ENCODE measurements at places on chromosomes 12 and 14.
A peak's percentile ranks its signal among the peaks of the same experiment; 100 is the strongest.

DNA sequence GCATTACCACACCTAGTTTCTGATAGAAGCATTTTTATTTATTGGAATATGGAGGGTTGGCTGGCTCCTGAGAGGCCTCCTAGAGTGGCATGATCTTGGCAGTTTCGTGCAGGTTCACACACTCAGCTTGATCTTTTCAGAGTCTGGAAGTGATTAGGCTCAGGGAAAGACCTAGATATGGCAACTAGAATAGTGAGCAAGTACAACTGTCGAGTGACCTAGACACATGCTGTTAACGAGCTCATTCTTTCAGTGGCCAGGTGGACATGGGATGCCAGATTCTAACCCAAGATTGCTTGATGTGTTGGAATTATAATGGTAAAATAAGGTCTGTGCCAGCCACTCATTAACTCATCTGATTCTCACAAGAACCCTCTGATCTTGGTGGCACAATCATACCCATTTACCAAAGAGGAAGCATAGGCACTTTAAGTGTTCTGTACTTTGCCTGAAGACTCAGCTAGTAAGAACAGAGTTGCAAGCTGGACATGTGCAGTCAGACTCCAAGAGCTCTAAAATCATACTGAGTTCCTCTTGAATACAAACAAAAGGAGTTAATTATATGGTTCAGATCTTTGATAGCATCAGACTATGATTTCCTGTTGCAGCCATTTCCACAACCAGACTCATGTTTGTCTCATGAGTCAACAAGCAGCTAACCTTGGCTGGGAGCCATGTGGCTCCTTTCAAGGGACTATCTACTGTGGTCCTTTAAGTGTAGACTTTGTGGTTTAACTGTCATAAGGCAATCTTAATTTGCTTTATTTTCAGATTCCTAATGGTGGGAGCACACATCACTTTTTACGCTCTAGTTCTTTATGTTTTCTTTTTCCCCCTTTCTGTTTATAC lies 144.2 kb downstream of the PLEKHA5 start:
- no peaks in the 10 kb centered on the region for H3K27me3 ChIP-seq
- H3K36me3 ChIP-seq, result no peaks in the 10 kb centered on the region
- H3K4me1 ChIP-seq, result no peaks in the 10 kb centered on the region
- no peak for DNase-seq

- H3K4me3 ChIP-seq, result no peak overlapping the region
- H3K27me3 ChIP-seq, result no peaks in the 10 kb centered on the region
- H3K4me1 ChIP-seq, result peaks cover 43% of the 10 kb centered on the region
- no peak for DNase-seq
These were observed 35.3 kb downstream of the TRAFD1 start for GRCh38 chr12:112160611-112161010.

- DNase-seq, result no peak
- H3K27ac ChIP-seq, result no peak overlapping the region
- no peaks in the 10 kb centered on the region for H3K4me1 ChIP-seq
- H3K27me3 ChIP-seq, result peaks cover 58% of the 10 kb centered on the region
- no peak overlapping the region for H3K4me3 ChIP-seq
These were observed 34.5 kb downstream of the CMKLR1 start for GRCh38 chr12:108304633-108305032.

DNA sequence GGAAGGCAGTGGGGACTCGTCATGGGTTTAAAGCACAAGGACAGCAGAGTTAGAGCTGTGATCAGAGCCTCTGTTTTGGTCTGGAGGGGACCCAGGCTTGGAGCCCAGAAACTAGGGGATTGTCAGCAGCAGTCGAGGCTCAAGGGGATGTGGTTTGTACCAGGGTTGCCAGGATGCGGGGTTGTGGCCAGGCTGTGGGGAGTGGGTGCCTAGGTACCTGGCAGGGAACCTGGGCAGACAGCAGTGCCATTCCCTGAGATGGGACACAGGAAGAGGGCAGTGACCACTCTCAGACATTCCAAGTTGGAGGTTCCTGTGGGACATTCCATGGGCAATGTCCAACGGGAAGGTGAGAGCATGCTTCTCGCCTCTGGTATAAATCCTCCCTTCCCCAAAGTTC lies 222.3 kb downstream of the SLC41A2 start:
- peaks cover 68% of the 10 kb centered on the region for H3K4me1 ChIP-seq
- DNase-seq, result no peak
- peaks cover 13% of the 10 kb centered on the region for H3K36me3 ChIP-seq
- H3K27ac ChIP-seq, result peak overlapping the region; percentile 94

GRCh38 chr14:95523815-95524448 lies 7.5 kb upstream of the SYNE3 start:
- peak overlapping the region; percentile 78 for H3K27ac ChIP-seq
- no peak for DNase-seq
- peaks cover 10% of the 10 kb centered on the region for H3K36me3 ChIP-seq
- peaks cover 51% of the 10 kb centered on the region for H3K4me1 ChIP-seq
- peak overlapping the region; percentile 59 for H3K4me3 ChIP-seq

DNA sequence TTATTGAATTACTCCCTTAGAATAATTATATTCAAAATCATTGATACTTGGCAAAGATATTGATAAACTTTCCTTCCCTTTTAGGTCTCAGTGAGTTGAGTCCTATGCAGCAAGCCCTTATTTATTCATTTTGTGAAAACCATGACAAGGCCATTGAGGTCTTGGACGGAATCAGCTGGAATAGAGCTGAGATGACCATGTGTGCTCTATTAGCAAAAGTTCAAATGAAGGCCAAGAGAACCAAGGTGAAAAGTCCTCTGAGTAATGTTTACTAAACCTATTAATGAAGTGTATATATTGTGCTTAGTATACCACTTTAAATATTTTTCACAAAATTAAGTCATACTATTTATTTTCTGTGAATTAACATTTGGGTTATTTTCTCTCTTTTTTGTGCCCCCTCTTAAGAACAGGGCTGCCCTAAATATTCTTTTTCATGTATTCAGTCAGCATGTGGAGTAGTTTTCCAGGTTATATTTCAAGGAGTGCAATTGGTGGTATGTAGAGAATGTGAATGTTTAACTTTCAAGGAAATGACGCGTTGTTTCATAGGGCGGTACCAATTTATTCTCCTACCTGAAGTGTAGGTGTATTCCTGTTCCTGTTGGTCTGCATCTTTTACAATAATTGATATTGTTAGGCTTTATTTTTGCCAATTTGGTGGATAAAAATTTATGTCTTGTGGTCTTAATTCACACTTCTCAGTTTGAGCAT lies 201.4 kb downstream of the TTC6 start:
- no peak overlapping the region for H3K27ac ChIP-seq
- H3K4me1 ChIP-seq, result no peaks in the 10 kb centered on the region
- H3K36me3 ChIP-seq, result no peaks in the 10 kb centered on the region
- H3K4me3 ChIP-seq, result no peak overlapping the region
- no peak for DNase-seq
- no peaks in the 10 kb centered on the region for H3K27me3 ChIP-seq

DNA sequence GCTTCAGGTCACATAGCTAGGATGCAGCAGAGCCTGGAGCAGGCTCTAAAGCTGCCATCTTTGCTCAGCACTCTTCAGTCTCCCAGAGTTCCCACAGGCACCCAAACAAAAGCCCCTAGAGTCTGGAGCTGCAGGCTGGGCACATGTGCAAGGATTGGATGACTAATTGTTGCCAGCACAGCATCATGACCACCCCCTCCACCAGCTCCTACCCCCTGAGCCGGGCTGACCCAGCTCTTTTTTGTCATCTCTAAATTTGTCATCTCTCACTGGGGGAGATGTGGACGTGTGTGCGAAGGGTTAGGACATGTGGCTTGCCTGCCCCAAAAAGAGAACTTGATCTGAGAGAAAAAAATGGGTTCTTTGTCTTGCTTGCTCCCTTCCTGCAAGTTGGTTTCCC lies 4.3 kb upstream of the MMP19 start:
- H3K4me3 ChIP-seq, result no peak overlapping the region
- H3K4me1 ChIP-seq, result peaks cover 4% of the 10 kb centered on the region
- no peaks in the 10 kb centered on the region for H3K36me3 ChIP-seq
- peaks cover 4% of the 10 kb centered on the region for H3K27me3 ChIP-seq

DNA sequence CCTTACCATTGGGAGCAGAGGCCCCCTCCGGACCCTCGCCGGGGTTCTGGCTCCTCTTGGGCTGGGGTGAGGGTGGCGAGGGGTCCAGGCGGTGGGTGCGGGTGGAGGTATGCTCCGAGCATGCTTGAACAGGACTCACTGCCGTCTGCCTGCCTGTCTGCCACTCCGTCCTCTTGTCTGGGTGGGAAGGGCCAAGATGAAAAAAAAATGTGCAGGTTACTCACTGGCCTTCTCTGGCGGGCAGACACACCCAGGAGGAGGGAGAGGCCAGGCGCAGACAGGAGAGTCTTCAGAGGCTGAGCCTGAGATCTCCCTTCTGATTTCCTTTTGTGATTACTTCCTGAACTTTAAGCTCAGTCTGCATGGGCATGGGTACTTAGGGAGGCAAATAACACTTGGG lies 76.1 kb downstream of the STON2 start:
- H3K4me3 ChIP-seq, result no peak overlapping the region
- no peak overlapping the region for H3K27ac ChIP-seq
- no peaks in the 10 kb centered on the region for H3K27me3 ChIP-seq
- H3K36me3 ChIP-seq, result no peaks in the 10 kb centered on the region

GRCh38 chr12:28583701-28584261 lies 393.5 kb downstream of the CCDC91 start:
- no peak overlapping the region for H3K27ac ChIP-seq
- H3K36me3 ChIP-seq, result no peaks in the 10 kb centered on the region
- H3K4me1 ChIP-seq, result no peaks in the 10 kb centered on the region
- no peak overlapping the region for H3K4me3 ChIP-seq
- DNase-seq, result no peak

GRCh38 chr12:22803725-22804124 lies 178.8 kb downstream of the ETNK1 start:
- H3K27me3 ChIP-seq, result peaks cover 11% of the 10 kb centered on the region
- no peaks in the 10 kb centered on the region for H3K4me1 ChIP-seq
- H3K36me3 ChIP-seq, result no peaks in the 10 kb centered on the region
- no peak for DNase-seq
- no peak overlapping the region for H3K4me3 ChIP-seq

DNA sequence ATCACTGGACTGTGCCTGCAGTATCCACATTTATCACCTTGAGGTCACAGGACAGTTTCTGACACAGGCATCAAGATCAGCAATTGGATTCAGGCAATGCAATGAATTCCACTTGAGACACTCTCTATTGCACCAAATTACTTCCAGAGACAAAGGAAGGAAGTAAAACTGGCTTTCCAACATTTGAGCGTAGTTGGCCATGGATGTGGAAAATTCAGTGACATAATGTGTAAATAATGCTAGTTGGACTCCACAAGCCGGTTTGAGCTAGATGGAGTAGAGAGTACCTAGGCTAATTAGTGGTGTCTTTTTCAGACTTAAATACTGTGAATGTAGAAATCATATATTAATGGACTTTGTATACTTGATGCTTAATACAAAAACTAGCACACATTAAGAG lies 168.3 kb upstream of the SYT1 start:
- no peak for DNase-seq
- H3K36me3 ChIP-seq, result no peaks in the 10 kb centered on the region
- no peaks in the 10 kb centered on the region for H3K4me1 ChIP-seq
- no peak overlapping the region for H3K27ac ChIP-seq
- H3K27me3 ChIP-seq, result no peaks in the 10 kb centered on the region
- no peak overlapping the region for H3K4me3 ChIP-seq

DNA sequence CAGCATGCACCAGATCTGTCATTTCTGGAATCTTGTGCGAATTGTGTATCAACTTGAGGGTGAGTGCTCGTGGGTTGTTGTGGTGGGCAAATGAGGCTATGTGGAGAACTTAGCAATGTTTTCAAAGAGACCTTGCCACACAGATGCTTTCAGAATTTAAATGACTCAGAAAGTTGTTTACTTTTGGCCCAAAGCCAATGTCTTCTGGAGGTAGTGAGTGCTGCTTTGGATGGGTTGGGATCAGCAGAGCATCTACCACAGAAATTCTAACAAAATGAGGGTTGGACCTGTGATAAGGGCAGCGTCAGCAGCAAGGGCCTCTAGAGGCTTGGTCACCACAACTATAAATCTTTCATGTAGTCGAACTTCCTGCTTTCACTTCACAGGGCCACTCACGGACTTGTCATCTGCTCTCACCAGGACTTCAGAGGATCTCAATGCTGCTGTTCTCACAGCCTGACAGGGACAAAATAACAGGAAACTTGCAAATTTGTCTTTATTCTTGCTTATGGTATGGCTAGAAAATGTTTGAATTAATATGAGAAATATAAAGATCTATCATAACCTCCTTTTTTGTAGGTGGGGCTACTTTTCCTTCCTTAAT lies 111.4 kb downstream of the DACT1 start:
- no peaks in the 10 kb centered on the region for H3K36me3 ChIP-seq
- DNase-seq, result peak; percentile 37
- H3K4me3 ChIP-seq, result peak overlapping the region; percentile 37
- no peaks in the 10 kb centered on the region for H3K27me3 ChIP-seq
- H3K4me1 ChIP-seq, result peaks cover 42% of the 10 kb centered on the region
- H3K27ac ChIP-seq, result peak overlapping the region; percentile 74

DNA sequence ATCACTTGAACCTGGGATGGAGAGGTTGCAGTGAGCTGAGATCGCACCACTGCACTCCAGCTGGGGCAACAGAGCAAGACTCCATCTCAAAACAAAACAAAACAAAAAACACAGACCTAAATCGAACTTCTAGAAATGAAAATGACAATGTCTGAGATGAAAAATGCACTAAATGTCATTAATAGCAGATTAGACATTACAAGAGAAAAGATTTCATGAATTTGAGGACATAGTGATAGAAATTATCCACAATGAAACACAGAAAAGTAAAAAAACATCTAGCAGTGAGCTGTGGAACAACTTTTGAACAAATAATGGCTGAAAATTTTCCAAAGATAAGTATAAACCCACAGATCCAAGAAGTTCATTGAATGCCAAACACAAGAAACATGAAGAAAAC lies 35.2 kb downstream of the BICDL1 start:
- peaks cover 6% of the 10 kb centered on the region for H3K4me1 ChIP-seq
- H3K27me3 ChIP-seq, result no peaks in the 10 kb centered on the region
- no peak overlapping the region for H3K4me3 ChIP-seq
- peaks cover 31% of the 10 kb centered on the region for H3K36me3 ChIP-seq
